ENCODE measurements at places on chromosomes 4 and X.

- no peak for DNase-seq
Observed at GRCh38 chr4:185838104-185838452, 26.1 kb upstream of the SORBS2 start.

GRCh38 chr4:146445198-146446150, 76.3 kb downstream of the SLC10A7 start:
- no peak for DNase-seq

DNA sequence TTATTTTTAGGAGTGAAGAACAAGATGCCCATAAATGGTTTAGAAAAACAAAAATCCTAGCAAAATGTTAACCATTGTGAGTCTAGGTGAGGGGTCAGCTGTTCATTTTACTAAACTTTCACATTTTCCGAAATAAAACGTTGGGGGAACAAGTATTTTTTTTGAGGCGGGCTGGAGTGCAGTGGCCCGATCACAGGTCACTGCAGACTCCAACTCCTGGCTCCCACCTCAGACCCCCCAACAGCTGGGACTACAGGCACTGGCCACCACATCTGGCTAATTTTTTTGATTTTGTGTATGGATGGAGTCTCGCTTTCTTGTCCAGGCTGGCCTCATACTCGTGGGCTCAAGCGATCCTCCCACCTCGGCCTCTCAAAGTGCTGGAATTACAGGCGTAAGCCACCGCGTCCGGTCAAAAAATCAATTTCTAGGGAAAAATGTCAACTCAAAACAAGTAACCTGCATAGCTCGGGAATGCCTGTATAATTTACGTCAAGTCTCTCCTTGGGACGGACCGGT, 742 bp upstream of the TAF1 start:
- no peak for DNase-seq

DNA sequence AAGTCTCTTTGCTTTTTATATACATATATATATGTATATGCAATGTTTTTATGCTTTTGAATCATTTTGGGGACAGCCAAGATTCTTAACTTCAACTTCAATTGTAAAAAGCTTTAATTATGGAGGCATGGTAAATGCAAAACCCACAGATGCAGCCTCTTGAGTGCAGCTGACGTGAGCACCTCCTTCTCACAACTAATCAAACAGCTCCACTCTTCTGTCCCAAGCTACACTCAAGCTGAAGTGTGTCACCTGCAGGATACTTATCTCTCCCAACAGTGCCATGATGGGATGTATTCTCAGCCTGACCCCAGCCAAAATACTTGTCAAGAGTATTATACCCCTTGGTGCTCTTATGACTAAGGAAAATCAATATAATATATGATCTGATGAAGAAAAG, 60.7 kb upstream of the BLTP1 start:
- DNase-seq: no peak

DNA sequence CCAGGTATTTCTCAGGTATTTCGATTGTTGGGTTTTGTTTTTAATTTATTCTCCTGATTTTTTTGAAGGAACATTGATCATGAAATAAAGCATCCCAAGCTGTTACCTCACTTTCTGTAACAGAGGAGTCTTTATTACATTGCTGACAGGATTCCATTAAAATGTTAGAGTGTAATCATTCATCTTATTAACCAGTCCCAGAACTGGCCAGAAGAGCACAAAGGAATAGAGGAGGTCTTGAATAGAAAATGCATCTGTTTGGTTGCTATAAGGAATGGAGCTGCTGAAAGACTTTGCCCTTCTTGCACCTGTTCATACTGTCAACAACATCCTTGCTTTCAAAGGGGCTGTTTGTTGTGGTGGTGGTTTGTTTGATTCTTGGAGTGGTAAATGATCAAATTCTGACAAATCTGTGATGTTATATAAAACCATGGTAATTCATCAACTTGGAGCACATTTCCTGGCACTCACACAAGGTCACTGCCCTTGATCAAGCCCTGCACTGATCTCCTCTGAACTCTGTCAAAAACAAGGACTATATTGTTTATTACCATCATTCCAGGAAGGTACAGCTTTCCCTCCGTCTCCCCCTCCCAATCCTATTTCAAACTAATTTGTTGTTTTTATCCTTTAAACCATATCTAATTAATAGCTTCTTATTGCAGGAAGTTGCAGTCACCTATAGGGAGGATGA, 215.8 kb downstream of the PCDH19 start:
- no peak for DNase-seq

- DNase-seq: no peak
Observed at GRCh38 chrX:47175588-47175980, 18.0 kb upstream of the UBA1 start.

GRCh38 chr4:184792950-184793555, 32.7 kb downstream of the ACSL1 start:
- no peak for DNase-seq

- DNase-seq: no peak
Observed at GRCh38 chrX:129577877-129578276, 37.8 kb downstream of the OCRL start.

All from T-helper 9 cell (primary cell).